Activated T-helper 1 cell treated with anti-CD3 and anti-CD28 coated beads, Interleukin-2, amount 50 U/mL, for 16 hours (primary cell): ENCODE measurements at places on chromosomes 6 and 20.

DNA sequence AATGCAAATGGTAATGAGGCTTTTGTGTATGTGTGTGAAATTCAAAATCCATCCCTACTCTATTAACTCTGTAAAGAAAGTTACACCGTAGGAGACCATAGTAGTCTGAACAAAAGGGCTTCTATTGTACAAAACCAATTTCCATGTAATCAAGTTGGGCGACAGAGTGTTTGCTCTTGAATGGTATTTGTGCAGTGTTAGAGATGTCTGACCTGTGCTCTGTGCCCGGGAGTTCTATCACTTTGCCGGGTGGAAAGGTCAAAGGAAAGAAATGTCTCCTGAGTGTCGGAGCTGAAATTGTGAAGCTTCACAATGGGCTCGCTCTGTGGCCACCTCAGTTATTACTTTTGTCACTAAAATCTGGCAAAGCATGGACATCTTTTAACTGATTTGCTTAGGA lies 312.0 kb downstream of the SAMD5 start:
- no peak for DNase-seq

GRCh38 chr6:15580326-15580725 lies 82.5 kb downstream of the DTNBP1 start:
- DNase-seq, result no peak

DNA sequence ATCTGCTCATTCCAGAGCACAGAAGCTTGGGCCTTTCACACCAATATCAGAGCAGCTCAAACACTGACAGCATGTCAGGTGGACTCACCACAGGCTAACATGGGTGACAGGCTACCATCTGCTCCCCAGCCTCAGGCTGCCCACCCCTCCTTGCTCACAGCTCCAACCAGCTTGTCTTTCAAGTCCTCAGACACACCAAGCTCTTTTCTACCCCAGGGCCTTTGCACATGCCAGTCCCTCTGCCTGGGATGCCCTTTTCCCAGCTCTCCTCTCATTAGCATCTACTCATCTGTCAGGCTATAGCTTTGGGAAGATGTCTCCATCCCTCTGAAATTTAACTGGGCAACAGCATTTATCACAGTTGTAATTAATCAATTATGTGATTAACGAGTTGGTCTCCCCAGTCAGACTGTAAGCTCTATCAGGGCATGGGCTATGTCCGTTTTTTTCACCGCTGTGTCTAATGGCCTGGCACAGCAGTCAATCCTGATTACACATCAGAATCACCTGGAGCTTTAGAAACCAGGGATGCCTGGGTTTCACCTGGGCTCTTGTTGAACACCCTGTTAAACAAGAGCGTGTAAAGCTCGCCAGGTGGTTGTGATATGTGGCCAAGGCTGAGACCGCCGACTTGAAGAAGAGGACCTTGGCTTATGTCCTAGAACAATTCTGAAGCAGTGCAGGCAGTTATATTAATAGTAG lies 88.9 kb upstream of the MRPS10 start:
- DNase-seq, result no peak

DNA sequence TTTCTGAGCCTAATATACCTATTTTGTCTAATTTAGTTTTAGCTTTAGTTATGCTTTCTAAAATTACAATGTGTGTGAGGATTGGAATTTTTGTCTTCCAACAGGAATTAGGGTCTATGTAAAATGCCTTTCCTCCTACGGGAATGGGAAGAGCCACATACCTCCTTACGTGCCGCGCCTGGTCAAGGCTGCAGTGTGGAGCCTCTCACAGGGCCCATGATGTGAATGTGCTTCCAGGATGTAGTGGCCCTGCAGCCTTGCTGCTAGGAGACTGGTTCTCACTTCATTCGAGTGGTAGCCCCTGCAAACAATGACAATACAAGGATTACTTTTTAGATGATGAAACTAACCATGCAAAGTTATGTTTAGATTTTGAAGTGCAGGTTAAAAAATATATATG lies 110.2 kb downstream of the SOBP start:
- DNase-seq, result no peak

- DNase-seq, result no peak
These were observed 12.9 kb upstream of the TCF15 start for GRCh38 chr20:623021-623420.

DNA sequence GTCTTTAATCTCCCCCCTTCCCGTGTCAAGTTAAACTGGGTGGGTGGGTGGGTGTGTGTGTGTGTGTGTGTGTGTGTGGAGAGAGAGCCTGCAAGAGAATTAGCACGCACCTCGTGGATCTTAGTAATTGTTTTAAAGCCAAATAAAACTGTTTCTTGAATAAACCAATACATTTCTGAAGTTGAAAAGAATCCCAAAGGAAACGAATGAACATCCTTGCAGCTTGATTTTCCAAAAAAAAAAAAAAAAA lies 381 bp upstream of the BICRAL start:
- DNase-seq, result no peak

DNA sequence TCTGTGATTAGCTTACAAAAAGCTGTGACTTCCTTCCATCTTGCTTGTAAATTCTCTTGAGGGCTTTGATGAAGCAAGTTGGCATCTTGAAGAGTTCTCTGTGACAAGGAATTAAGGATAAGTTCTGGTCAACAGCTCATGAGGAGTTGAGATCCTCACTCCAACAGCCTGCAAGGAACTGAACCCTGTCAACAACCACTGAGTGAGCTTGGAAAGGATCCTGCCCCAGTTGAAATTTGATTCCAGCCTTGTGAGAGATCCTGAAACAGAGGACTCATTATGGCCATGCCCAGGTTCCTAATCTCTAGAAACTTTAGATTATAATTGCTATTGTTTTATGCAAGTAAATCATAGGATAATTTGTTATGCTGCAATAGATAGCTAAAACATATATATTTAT lies 133.7 kb downstream of the PTCHD4 start:
- DNase-seq, result no peak

- DNase-seq, result no peak
These were observed 658 bp downstream of the RIN2 start for GRCh38 chr20:19758501-19759331.

DNA sequence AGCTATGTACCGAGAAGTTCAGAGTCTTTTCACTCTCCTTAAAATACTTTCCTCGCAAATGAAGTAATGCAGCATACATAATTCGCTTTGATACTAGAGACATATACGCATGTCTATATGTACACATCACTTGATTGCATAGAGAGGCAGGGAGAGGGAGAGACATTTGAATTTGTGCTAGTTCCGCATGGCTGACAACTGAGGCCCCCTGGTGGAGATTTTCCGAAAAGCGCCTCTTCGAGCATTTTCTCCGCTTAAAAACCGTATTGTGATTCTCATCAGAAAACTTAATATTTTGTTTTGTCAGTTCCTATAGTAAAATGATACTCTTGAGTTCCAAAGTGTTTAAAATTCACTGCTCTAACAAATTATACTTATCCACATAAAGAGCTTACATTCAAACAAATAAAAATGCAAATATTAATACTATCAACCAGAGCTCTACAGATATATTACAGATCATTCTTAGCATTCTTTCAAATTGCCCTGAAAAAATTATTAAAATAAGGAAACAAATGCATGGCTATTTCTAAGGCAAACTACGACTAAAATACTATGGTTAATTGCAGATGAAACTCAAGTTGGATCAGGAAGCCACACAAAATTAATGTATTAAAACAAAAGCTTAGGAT lies 637 bp downstream of the MYLK4 start:
- DNase-seq, result peak; percentile 52

DNA sequence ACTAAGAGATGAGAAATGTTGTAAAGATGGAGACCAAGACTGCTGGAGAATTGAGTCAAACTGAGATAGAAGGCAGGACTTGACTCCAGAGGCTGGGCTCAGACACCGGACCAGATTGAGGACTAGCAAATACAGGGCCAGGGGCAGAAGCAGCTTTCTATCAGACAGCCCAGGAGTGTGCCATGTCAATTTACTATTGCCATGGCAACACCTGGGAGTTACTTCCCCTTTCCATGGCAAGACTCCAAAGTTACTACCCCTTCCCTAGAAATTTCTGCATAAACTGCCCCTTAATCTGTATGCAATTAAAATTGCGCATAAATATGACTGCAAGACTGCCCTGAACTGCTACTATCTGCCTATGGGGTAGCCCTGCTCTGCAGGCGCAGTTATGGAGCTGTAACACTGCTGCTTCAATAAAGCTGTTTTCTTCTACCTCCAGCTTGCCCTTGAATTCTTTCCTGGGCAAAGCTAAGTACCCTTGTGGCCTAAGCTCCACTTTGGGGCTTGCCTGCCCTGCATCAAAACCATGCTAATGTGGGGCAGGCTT lies 90.1 kb upstream of the EDN1 start:
- no peak for DNase-seq

- no peak for DNase-seq
These were observed 125.3 kb downstream of the ANKS1A start for GRCh38 chr6:35014341-35014740.

GRCh38 chr20:20206788-20207187 lies 154.5 kb downstream of the CFAP61 start:
- DNase-seq, result no peak

DNA sequence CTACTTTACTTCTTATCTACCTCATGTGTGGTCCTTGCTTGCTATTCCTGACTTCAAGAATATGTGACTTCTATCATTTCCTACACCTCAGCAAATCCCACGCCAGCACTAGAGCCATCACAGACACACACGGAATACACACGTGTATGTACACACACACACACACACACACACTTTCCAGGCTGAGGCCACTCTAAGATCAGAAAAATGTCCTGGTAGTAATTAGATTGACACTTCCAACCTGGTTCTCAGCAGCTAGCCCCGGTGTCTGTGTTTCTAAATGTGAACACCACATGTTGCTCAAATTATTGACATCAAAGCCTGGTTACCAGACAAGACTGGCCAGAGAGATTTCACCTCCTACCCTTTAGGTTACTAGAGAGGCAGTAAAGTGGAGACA lies 54.1 kb upstream of the SASH1 start:
- DNase-seq, result no peak

GRCh38 chr6:33577106-33577535 lies 3.0 kb downstream of the BAK1 start:
- DNase-seq, result no peak

- DNase-seq, result no peak
These were observed 552.8 kb upstream of the CITED2 start for GRCh38 chr6:139927236-139927635.

GRCh38 chr6:118660218-118660569 lies 8.8 kb upstream of the CEP85L start:
- DNase-seq, result peak; percentile 31

- no peak for DNase-seq
These were observed 251.6 kb downstream of the ADGB start for GRCh38 chr6:146850238-146850896.

- no peak for DNase-seq
These were observed 6.6 kb upstream of the CCR6 start for GRCh38 chr6:167116109-167116837.

DNA sequence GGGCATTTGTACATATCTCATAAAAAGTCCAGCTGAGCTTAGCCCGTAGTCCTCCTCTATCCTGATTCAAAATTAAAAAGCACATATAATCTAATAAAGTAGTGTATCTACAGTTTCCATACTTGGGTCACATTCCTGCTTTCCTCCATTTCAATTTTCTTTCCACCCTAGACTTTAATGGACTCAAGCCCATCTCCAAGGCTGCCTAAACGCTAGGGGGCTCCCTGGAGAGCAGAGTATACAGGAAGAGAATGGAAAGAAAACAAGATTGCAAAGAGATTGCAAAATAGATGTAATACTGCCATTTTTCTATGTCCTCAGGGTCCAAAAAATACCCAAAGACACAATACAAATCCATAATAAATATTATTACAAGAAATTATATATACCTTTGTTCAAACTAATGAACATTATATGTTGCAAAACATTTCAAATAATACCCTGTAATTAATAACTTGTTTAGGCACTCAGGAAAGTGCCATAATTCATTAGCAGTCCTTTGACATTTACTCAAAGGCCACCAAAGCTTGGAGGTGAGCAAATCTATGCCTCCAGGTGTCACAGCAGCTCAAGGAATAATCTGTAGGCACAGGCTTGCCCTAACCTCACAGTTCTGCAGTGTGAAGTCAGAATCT lies 2.4 kb upstream of the MCM3 start:
- no peak for DNase-seq

DNA sequence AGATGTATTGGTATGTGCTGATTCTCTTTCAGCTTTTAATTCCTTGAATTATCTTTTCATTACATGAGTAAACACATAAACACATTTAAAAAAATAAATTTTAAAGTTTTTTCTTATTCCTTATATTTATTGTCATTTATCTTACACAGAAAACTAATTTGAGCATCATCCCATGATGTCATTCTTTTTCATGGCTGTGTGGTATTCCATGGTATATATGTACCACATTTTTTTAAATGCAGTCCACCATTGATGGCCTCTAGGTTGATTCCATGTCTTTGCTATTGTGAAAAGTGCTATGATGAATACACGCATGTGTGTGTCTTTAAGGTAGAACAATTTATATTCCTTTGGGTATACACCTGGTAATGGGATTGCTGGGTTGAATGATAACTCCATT lies 33.3 kb downstream of the OTOR start:
- DNase-seq, result no peak

- DNase-seq, result no peak
These were observed 15.4 kb upstream of the L3MBTL1 start for GRCh38 chr20:43492101-43492500.

GRCh38 chr6:16660157-16660497 lies 101.1 kb downstream of the ATXN1 start:
- DNase-seq, result no peak

GRCh38 chr6:80547827-80548226 lies 441.4 kb downstream of the BCKDHB start:
- no peak for DNase-seq

- no peak for DNase-seq
These were observed 104.1 kb upstream of the BMP5 start for GRCh38 chr6:55979526-55979925.

GRCh38 chr6:20542927-20543602 lies 8.8 kb downstream of the CDKAL1 start:
- no peak for DNase-seq

DNA sequence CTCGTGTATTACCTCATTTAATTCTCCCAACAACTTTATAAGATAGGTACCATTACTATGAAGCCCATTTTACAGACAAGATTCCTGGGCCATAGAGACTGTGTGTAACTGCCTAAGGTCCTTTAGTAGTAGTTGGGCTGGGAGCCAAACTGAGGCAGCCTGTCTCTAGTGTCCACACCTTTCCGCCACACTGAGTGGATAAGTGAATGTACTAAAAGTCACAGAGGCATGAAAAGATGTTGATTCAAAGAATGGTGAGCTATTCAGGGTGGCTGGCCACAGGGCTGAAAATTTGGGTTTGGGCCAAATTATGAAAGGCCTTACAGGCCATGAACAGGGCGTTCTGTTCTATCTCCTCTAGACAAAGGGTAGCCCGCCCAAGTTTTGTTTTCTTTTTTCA lies 11.0 kb downstream of the CD24 start:
- no peak for DNase-seq

GRCh38 chr20:45484676-45485075 lies 15.1 kb downstream of the WFDC2 start:
- no peak for DNase-seq
